ENCODE measurements at places on chromosomes 12 and 14.

GRCh38 chr12:85310025-85310424 lies 30.0 kb downstream of the ALX1 start:
- no peak for DNase-seq

GRCh38 chr12:126384026-126384564 lies 1318.9 kb downstream of the AACS start:
- DNase-seq, result no peak

DNA sequence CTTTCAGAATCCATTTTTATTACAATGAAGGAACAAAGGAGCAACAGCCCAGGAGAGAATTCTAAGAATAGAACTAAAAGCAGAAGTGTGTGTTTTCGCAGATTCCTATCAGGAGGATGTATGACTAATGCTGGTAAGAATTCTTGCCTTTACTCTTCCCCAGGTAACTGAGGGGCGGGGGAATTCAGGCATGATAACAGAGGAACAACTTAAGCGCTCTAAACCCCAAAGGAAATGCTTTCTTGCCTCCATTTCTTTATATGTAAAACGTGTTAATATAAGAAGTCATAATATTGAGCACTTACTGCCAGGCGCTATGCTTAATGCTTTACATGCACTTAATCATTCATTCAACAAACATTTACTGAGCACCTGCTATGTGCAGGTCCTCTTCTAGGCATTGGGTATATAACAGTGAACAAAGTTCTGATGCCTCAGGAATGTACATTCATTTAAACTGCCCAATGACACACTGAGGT lies 4.5 kb downstream of the HCAR1 start:
- DNase-seq, result peak; percentile 88

- no peak for DNase-seq
Measured at GRCh38 chr12:102144221-102144620, 24.2 kb downstream of the PARPBP start.

- DNase-seq, result peak; percentile 90
Measured at GRCh38 chr14:68576496-68577244, 216.2 kb downstream of the ZFP36L1 start.

DNA sequence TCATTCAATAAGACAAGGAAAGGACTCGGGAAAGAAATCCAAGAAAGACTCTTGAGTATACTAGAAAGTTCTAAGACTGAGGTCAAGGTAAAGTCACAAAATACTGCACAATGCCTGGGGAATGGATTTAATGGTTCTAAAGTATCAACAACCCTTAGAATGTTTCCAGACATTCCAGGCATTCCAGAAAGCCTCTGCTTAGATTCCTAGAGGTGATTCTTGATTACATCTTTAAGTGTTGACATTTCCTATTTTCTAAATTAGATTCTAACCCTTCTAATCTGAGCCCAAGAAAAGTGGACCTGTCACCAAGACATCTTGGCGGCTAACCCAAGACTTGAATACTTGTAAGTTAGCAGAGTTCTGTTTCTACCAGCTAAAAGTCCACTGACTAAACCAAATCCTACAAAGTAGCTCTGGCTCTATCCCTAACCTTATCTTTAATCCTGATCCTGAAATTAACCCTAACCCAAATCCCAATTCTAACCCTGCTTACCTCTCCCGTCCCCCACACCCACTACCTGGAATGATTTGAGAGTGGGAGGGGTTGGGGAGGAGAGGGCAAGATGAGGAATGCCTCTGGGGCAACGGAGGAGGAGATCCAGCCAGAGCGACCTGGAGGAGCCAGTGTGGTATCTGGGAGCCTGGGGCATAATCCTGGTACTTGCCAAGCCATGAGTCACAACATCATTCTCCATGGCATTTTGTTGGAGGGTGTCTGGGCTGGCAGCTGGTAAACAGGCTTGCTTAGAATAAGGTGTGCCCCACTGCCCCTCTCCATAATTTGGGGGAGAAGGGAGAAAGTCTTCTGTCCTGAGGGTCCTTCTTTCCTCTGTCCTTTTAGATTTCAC lies 93.4 kb upstream of the HOXC13 start:
- DNase-seq, result peak; percentile 83

GRCh38 chr12:57522887-57523705 lies 472 bp downstream of the MBD6 start:
- DNase-seq, result peak; percentile 42

Data from renal cortical epithelial cell (primary cell).